NCI-H187 treated with DMSO at 0.1 percent for 48 hours (cell line): ENCODE measurements at places on chromosomes 11 and 22.

GRCh38 chr22:37018815-37019308 is 385 bp downstream of the TST start:
- DNase-seq: no peak

GRCh38 chr11:19448651-19449050 is 207.9 kb upstream of the E2F8 start:
- no peak for DNase-seq

DNA sequence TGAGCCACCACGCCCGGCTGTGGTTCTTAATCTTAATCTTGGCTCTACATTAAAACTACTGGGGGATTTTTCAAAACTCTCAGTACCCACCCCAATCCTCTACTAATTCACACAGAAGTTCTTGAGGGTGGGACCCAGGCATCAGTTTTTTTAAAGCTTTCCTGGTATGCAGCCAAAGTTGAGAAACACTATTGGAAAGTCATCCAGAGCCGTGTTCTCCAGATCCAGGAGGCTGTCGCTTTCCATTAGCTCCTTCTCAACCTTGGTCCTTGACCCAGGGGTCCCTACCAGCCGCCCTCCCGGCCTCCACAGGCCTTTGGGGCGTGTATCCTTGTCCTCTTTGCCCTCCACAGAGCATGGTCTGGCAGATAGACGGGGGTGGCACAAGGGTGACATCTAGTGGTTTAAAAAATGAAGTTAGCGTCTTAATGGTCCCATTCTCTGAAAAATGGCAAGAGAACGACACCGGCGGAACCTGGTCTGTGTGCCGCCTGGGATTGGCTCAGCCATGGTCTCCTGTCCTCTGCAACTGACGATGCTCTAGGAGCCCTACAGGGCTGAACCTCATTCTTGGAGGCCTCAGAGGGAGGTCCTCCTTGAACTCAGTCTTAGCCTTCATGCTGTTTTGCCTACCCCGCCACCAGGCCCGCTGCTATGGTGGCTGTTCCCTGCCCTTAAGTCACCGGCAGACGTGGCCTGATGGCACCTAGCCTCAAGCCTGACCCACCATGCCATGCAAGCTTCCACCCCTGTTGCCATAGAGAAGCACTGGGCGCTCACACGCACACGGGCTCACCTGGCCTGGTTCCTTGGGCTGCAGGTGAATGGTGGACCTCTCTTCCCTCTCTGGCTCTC is 152.0 kb upstream of the SYN3 start:
- DNase-seq: no peak

DNA sequence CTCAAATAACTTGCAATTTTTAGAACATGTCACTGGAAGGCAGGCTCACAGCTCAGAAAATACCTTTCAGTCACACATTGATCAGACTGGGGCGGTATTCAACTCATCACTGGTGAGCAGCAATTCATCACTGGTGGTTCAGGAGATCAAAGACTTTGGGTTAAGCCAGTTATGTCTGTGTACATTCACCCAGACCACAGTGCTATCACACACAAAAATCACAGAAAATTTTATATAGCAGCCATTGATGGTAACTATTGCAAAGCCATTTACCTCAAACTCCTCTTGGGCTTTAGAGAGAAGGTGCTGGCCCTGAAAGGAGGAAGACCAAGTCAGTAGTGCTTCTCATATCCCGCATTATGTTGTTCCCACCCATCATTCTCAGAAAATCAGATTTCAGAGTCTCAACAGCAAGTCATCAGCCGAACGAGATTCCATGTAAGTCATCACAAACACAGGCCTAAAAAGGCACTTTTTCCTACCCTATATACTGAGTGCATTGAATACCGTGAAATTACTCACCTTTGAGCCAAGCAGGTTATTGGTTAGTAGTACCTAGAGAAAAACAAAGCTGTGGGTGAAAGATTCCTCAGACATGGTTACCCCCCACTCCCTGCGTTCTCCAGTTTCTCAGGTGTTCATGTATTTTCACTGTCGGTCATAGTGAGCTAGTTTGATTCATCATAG is 14.0 kb upstream of the WDR74 start:
- DNase-seq: no peak

- no peak for DNase-seq
Measured at GRCh38 chr11:121755906-121756305, 303.1 kb upstream of the SORL1-AS1 start.

DNA sequence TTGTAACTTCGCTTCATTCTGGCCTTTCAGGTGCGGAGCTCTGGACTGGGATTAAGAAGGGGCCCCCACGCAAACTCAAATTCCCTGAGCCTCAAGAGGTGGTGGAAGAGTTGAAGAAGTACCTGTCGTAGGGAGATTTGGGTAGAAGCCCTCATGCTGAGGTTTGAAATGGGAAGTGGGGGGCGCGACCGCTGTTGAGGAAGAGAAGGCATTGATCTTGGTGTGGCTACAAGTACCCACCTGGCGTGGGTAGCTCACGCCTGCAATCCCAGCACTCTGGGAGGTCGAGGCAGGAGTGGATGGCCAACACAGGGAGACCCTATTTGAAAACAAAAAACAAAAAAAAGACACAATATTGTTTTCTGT is 779 bp downstream of the SELENOH start:
- no peak for DNase-seq

DNA sequence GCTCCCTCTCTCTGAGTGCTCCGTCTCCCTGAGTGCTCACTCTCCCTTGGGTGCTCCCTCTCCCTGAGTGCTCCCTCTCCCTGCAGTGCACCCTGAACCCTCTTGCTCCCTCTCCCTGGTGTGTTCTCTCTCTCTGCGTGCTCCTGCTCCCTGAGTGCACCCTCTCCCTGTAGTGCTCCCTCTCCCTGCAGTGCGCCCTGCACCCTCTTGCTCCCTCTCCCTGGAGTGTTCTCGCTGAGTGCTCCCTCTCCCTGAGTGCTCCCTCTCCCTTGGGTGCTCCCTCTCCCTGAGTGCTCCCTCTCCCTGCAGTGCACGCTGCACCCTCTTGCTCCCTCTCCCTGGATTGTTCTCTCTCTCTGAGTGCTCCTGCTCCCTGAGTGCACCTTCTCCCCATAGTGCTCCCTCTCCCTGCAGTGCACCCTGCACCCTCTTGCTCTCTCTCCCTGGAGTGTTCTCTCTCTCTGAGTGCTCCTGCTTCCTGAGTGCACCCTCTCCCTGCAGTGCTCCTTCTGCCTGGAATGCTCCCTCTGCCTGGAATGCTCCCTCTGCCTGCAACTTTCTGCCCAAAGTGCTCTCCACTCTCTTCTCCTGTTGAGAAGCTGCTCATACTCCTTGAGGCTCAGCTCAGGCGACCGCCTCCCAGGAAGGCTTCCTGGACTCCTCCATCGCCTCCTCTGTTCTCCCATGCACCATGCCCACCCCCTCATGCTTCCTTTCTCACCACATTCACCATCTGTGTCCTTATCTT is 48.4 kb upstream of the WNT7B start:
- no peak for DNase-seq
